ENCODE measurements at places on chromosomes 4 and X.

- DNase-seq = no peak
These were observed 746.1 kb upstream of the EPHA5 start for GRCh38 chr4:66416425-66416824.

DNA sequence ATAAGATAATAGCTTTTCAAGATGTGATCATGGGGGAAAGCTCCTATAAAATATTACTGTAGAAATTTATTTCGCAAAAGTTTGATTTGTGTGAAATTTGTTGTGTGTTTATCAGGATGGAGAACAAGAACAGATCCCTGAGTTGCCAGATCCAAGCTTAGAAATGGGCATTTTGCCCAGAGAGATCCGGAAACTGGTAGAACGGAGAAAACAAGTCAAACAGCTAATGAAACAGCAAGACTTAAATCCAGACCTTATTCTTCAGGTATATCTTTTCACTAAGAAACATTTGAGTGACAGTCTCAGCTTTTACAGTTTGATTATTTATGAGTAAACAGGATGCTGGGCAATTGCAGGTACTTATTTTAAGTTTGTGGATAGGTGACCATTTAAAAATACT lies 54.5 kb downstream of the POLA1 start:
- DNase-seq = no peak

DNA sequence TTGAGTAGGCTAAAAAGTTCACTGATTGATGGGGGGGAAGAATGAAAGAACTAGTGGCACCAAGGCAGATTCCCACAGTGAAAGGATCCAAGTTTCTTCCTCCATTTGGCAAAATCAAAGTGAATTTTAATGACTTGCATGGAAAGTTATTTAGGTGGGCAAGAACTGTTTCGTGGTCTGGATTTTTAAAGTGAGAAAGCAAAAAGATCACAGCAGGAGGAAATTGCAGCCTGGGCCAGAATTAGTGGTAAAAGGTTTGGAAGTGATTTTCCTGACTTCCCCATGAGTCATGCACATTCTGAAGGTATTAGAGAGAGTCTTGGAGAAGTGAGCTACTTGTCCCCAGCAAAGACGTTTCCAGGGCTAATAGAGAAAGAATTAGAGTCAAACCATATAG lies 207.8 kb downstream of the ANTXR2 start:
- DNase-seq = no peak

GRCh38 chrX:15714529-15714928 lies 23.5 kb upstream of the CA5B start:
- no peak for DNase-seq

DNA sequence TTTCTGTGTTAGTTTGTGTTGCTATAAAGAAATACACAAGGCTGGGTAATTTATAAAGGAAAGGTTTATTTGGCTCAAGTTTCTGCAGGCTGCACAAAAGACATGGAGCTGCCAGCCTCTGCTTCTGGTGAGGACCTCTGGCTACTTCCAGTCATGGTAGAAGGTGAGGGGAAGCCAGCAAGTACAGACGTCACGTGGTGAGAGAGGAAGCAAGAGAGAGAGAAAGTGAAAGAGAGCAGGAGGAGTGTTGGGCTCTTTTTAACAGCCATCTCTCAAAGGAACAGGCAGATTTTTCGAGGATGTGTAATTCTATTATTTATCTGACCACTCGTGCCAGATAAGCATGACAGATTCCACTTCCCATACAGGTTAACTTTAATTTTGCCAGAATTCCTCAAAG lies 1199.1 kb downstream of the ADGRL3 start:
- DNase-seq = no peak

DNA sequence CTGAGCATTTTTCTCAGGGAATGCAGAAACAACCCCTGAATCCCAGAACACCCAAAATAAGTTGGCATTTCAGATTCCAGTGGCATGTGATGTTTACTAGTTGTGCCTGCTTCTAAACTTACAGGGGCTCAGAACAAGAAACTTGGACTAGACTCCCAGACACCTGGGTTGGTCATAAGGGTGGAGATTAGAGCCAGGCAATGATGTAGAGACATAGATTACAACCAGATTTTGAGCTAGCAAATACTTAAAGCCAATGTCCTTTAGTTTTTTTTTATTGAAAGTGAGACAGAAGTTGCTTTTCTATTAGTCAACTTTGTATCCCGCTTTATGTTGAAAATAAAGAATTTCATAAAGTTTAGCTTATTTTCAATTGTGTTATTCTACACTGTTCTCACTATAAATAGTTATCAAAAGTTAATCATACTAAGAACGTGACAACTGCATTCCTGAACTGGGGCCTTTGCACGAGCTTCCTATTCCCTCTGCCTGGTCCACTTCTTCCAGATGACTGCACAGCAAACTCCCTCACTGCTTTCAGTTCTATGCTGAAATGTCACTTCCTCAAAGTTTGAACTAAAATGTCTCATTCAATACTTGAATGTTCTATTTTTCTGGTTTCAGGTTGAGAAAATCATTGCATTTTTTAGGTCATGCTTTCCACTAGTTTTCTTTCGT lies 224.7 kb upstream of the PPP1R2C start:
- no peak for DNase-seq

GRCh38 chr4:182293691-182294255 lies 50.6 kb downstream of the TENM3 start:
- DNase-seq = no peak

DNA sequence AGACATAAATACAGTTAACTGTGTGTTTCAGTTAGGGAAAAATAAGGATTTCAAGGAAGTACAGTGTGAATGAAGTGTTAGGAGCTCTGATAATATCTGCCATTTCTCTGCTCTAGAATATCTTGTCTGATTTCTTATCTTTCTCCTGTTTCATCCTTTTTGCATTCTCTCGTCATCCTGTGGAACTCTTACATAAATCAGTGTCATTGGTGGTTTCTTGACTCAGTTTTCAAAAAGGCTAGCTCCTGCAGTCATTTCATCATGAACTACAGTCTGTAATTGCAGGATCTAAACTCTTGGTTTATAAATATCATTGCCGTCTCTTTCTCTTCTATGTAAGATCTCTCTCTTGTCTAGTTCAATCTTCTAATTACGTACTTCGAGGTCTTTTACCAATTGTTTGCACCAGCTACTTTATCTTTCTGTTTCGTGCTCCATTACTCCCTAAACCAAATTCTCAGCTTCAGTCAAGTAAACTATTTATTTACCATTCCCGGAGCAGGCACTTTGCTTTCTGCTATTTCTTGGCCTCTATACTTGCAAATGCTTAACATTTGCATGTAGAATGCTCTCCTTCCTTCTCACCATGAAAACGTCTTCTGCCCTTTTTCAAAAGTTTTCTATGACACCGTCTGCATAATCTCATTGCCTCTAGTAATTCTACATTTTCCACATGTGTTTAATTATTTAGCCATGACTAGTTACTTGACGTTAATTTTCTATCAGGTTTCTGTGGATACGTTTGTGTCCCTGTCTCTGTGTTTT lies 294.0 kb downstream of the TENM3 start:
- no peak for DNase-seq

GRCh38 chr4:54095110-54095825 lies 4.7 kb upstream of the GSX2 start:
- DNase-seq = no peak

- no peak for DNase-seq
These were observed 1.3 kb downstream of the NAF1 start for GRCh38 chr4:163165217-163166017.
